NCI-H1930 (cell line): ENCODE measurements at places on chromosomes 2 and 18.

DNA sequence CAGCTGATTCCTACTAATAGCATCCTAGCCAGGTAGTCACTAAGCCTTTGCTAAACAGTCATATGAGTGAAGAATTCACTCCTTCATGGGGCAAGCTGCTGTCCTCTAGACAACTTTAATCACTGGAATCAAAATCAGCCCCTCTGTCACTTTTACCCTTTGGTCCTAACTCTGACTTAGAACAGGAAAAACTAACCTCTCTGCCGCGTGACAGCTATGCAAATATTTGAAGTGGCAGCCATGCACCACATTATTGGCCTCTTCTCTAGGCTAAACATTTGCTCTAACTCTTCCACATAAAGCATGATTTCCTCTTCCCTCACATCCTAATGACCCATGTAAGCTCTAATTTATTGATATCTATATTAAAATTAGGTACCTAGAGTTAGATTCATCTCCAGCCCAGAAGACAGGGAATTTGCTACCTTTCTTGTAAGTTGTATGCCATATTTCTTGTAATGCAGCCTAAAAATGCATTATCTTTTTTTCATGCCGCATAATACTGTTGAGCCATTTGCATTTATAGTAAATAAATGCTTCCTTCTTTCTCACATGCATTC lies 12.8 kb upstream of the ONECUT2 start:
- DNase-seq, result no peak

DNA sequence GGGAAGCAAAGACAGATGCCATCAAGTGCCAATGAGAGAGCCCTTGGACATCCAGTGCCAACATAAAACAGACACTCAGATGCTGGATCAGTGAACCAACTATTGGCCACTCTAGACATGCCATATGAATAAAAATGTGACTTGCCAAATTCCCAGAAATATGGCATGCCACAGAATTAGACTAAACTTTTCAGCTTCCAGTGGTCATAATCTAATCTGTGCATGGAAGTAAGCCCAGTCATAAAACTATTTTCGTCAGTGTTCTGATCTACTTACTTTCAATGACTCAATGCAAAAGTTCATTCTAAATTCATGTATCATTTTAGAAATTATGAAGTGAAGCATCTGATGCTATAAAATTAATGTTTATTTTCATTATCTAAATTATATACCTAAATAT lies 1506.2 kb upstream of the NXPH2 start:
- DNase-seq, result no peak

DNA sequence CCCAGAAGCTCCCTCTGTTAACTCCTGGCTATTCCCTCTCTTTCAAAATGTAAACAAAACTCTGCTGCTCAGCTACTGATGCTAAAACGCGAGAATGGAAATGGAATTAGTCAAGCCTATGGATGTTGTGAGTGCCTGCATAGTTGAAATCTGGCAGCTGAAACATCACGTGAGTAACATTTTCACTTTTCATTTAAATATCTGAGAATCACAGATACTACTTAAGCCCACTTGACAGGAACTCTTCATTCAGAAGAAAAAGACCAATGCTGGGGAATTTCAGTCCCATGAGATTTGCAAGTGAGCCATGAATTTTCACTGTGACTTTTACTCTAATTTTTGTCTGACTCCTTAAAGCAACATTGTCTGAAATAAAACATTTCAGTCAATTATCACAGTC lies 215.3 kb upstream of the SESTD1 start:
- no peak for DNase-seq

DNA sequence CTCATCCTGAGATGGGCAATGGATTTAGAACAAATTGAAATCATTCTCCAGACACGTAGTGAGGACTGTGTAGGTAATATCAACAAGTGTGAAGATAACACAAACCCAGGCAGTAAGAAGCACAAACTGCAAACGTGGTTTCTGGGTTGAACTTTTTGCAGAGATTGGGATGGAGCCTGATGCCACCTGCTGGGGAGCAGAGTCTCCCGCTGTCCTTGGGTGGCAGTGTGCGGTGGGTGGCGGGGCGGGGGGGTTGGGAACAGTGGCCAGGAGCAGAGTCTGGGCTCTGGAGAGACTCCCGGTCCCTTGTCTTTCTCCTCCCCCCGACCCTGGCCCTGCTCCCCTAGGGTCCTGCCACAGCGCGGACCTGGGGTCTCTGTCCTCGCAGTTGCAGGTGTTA lies 19.5 kb downstream of the TRAF3IP1 start:
- DNase-seq, result no peak
